ENCODE measurements at places on chromosomes 4 and X.

DNA sequence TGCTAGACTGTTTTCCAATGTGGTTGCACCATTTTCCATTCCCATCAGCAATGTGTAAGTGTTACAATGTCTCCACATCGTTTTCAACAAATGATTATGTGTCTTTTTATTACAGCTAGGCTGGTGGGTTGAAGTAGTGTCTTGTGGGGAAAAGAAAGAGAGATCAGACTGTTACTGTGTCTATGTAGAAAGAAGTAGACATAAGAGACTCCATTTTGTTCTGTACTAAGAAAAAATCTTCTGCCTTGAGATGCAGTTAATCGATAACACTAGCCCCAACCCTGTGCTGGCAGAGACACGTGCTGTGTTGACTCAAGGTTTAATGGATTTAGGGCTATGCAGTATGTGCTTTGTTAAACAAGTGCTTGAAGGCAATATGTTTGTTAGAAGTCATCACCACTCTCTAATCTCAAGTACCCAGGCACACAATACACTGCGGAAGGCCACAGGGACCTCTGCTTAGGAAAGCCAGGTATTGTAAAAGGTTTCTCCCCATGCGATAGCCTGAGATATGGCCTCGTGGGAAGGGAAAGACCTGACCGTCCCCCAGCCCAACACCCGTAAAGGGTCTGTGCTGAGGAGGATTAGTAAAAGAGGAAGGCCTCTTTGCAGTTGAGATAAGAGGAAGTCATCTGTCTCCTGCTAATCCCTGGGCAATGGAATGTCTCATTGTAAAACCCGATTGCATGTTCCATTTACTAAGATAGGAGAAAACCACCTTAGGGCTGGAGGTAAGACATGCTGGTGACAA is 23.0 kb upstream of the UGT2B15 start:
- no peak for DNase-seq

DNA sequence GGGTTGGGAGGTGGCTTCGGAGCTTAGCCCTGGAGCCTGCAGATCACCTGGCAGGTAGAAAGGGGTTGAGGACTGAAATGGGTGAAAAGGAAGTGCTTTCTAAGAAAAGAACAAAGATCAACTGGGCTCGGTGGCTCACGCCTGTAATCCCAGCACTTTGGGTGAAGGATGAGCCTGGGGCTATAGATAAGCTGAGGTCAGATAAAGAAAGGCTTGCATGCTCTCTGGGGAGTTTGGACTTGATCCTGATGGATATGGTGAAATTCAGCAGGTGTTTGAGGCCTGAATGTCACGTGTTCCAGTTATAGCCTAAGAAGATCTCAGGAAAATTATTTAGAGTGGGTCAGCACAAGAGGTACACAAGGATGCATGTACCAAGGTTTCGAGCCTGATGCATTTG is 40.8 kb downstream of the SLC34A2 start:
- DNase-seq: no peak

GRCh38 chrX:48683411-48683982 is at the start of gene WAS:
TSS of gene WAS (plus strand) at chrX:48683799. CDS start at chrX:48683854, 55 bp downstream.
- DNase-seq: no peak

- DNase-seq: no peak
Observed at GRCh38 chrX:39613482-39613995, 484.2 kb downstream of the BCOR start.

- peak; percentile 51 for DNase-seq
Observed at GRCh38 chrX:11437642-11438379, 144.6 kb downstream of the AMELX start.

GRCh38 chrX:133005042-133005441 is 46.6 kb upstream of the HS6ST2 start:
- no peak for DNase-seq

GRCh38 chr4:34432706-34433105 is 1811.6 kb downstream of the ARAP2 start:
- no peak for DNase-seq

GRCh38 chr4:152508386-152508785 is 27.5 kb downstream of the FBXW7 start:
- no peak for DNase-seq

DNA sequence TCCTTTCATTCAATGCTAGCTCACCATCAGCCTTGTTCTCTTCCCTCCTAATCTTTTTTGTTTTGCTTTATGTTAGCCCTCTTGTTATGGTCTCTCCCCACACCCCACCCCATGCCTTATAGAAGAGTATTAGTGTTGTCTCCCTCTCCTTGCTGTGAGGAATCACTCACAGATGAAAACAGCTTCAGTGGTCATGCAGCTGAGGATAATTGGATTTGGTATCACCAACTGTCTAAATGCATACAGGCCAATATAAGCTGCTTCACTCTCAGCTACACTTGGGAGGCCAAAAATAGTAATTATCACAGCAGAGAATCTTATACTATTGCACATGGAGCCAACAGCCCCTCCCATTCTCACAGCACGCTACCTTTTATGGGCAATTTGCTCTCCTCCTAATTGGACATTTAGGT is 494.6 kb upstream of the FAM241A start:
- no peak for DNase-seq
